ENCODE measurements at places on chromosomes 4 and X. TPM values are rescaled to one million over a fixed set of nuclear protein-coding genes. Genes with fewer than 3 reads are reported as not detected.

Gene CXCL9
- 0.35 TPM for total RNA-seq

Gene CITED1
- not detected for total RNA-seq

Gene CSAG3
- total RNA-seq = not detected

GRCh38 chr4:118351851-118352827, 664 bp downstream of the PRSS12 start:
- DNase-seq = peak; percentile 56

- no peak for DNase-seq
Observed at GRCh38 chr4:16852644-16853043, 45.8 kb downstream of the LDB2 start.

Gene LNX1
- 32.1 TPM for total RNA-seq

DNA sequence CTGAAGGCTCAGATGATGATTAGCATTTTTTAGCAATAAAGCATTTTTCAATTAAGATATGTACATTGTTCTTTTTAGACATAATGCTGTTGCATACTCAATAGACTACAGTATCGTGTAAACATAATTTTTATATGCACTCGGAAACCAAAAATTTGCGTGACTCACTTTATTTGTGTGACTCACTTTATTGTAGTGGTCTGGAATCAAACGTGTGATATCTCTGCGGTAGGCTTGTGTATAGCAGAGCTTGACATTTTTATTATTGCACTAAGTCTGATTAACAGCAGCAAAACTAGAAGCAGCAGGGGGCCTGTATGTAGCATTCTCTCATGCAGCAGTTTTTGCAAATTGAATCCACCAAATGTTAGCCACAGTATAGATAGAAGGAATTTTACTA, 119.1 kb upstream of the PRDX4 start:
- DNase-seq = no peak

GRCh38 chr4:53863736-53864365, 200.6 kb downstream of the CHIC2 start:
- DNase-seq = no peak

DNA sequence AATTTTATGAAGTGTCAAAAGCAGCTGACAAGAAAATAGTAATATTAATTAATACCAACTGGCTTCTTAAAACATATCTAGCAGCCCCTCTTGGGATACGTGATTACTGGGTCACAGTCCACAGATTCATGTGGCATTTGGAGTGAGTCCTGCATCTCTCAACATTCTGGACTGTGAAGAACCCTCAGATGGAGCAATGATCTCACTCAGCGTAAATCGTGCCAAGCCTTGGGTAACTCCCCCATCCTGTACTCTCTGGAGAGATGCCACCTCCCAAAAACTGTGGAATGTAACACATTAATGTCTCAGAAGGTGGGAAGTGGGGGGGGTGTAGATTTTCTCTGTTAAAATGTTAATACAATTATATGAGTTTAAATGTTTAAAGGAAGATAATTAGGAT, 118.2 kb upstream of the IQCM start:
- DNase-seq = no peak

DNA sequence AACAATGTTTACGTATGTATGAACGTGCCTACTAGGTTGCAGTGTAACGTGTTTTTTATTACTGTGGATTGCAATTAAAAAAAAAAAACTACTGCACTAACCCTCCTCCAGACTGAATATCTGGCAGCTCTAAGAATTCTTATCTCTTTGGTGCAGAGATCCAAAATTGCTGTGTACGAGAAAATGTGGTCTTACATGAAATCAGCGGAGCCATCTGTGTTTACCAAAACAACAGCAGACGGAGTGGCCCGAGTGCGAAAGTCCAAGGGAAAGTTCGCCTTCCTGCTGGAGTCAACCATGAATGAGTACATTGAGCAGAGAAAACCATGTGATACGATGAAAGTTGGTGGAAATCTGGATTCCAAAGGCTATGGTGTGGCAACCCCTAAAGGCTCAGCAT, 268.1 kb downstream of the THOC2 start:
- no peak for DNase-seq

- DNase-seq = no peak
Observed at GRCh38 chr4:74934888-74935287, 2.0 kb downstream of the PARM1 start.

DNA sequence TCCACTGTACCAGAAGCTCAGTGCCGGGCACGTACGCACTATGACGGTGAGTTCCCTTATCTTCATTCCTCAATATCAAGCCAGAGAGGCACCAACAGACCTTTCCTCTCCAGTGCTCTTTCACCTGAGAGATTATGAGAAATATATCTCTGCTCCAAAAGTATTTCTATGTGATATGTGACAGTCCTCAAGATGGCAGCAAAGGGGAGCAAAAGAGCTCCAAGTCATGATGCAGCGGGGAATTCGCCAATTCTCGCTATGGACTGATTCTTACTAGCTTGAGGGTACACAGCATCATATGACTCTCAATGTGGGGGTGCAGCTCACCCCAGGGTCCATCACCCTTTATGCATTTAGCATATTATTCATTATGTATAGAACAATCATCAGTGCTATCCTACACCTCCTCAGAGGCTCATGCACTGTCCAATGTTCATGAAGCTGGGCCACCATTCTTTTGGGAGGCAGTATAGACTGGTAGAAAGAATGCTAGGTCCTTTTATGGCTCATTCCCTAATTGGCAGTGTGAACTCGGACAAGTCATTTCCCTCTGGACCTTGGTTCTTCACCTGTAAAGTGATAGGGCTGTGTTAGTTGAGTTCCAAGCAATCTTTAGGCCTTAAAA, 12.8 kb upstream of the IQSEC2 start:
- DNase-seq = no peak

- DNase-seq = no peak
Observed at GRCh38 chr4:23153076-23153475, 460.3 kb downstream of the GBA3 start.

Gene HELT
- not detected for total RNA-seq

GRCh38 chr4:180391613-180392012, 1851.6 kb upstream of the TENM3 start:
- DNase-seq = no peak

Gene DOK7
- 7.4 TPM for total RNA-seq

DNA sequence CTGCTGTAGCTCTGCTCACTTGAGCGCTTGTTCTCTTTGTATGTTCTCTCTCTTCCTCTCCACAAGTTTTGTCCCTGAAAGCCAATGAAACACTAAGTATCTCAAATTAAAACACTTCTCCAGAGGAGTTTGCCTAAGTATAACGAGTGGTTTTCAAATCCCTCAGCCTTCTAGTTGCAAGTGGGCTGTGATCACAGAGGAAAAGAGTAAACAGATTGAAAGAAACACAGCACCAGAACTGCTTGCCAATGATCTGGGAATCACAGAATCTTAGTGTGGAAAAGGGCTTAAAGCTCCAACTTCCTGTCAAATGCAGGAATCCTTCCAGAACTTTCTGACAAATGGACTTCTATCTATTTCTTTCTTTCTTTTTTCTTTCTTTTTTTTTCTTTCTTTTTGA, 4.8 kb upstream of the PRSS12 start:
- no peak for DNase-seq

DNA sequence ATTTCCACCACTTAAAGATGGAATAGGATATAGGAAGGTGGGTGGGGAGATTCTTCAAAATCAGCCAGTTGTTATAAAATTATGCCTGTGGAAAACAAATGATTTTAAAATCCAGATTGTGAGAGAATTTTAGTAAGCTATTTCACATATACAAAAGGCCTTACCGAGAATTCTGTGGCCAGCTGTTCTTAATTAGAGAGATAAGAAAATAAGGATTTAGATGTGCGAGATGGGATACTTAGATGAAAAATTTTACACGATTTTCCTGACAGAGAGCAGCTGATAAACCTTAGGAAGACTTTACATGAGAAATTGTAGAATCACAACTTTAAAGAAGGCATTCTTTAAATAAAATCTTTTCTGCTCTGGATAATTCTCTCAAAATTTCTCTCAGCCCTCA, 94.5 kb upstream of the IQCM start:
- DNase-seq = no peak

GRCh38 chr4:66284991-66285451, 614.7 kb upstream of the EPHA5 start:
- DNase-seq = no peak

Gene ENPEP
- total RNA-seq = 1.8 TPM
